Right renal cortex interstitium (tissue), 3 donors: ENCODE measurements at places on chromosomes 16 and 17. TPM values are rescaled to one million over a fixed set of nuclear protein-coding genes. Genes with fewer than 3 reads are reported as not detected.

DNA sequence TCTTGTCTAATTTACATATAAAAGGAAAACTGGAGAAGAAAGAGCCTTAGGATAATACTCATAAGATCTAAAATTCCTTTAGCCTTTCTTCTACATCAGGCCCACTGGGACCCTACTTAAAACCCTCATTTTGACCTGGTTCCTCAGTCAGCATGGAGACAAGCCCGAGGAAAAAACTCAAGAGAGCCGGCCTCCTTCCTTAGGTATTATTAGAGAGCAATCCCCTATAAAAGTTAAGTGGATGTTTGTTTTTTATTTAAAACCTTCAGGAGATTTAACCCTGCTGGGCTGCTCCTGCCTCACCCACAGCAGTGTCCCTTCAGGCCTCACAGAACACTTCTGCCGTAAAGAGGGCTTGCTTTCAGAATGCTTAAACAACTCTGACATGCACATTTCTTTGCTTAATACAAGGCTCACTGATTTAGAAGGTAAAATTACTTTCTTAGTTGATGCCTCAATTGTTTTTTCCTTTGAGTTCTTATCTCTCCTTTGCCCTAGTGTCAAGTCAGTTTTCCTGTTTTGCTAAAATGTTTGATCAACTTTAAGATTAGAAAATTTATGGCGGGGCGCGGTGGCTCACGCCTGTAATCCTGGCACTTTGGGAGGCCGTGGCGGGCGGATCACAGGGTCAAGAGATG, 145.6 kb upstream of the TBX2 start:
- DNase-seq = no peak

GRCh38 chr17:77375917-77376651, 235.3 kb downstream of the SEC14L1 start:
- no peak for DNase-seq

- no peak for DNase-seq
These were observed 317.0 kb downstream of the MAF start for GRCh38 chr16:79283578-79283977.

DNA sequence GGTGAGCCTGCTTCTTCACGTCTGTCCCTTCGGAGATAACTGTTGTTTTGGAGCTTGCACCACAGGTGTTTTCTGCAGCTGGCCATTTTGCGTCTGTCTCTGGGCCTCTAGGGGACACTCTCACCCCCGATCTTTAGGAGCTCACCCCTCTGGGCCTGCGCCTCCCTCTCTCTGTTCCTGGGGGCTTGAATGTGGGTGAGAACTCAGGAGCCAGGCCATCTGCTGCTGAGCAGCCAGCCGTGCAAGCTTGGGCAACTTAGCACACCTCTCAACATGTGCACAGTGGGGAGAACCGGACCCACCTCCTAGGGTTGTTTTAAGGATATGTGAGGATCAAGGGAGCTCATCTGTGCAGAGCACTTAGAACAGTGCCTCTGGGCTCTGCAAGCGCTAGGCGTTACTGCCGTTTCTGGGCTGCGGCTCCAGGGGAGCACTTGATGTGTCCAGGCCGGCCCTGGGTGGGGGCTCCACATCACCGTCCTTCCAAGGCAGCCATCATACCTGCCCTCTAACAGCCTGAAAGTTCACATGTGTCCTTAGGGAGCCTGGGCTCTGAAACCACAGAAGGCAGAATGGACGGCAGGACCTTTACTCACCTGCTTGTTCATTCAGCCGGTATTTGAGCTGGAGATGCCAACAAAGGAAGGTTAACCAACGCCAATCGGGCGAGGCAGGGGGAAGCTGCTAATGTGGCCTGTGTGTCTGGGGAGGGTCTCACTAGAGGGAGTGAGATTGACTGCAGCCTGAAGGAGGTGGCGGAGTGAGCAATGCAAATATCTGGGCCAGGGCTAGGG, 66.3 kb downstream of the MRC2 start:
- no peak for DNase-seq

GRCh38 chr17:53628011-53628410, 194.7 kb upstream of the KIF2B start:
- no peak for DNase-seq

- DNase-seq = no peak
These were observed 1.7 kb downstream of the STUB1 start for GRCh38 chr16:681746-682427.

DNA sequence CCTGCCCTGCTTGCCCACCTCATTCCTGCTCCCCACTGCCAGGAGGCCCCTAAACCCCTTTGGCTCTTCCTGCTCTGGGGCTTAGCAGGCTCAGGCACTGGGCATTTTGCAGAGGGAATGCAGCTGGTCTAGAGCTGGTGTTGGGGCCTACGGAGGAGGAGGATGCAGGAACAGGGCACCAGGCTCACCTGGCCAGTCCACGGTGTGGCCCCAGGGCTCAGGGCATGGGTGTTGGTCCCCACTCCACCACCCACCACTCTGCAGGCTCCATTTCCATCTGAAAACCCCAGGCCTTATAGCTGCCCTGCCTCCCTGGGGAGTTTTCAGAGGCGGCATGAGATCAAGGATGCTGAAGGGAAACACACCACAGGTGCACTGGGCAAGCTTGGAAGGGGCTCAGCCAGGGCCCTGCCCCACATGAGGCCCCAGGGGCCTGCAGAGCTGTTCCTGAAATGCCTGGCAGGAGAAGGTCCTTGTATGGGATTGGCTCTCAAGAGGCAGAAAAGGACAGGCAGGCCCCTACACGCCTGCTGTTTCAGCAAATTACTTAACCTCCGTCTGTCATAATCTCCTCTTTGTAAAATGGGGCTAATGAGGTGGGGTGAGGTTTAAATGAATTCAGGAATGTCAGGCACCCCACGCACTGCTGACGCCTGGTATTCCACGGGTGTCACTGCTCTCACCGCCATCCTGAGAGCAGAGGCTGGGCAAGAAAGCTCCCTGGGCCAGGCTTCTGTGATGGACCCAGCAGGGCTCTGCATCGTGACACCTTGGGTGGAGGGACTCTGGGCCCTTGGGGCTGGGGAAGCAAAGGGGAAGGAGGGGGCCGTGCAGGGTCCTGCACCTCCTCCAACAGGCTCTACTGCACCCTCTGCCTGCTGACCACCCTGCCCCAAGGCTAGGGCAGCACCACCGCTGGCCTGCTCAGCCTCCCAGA, 9.3 kb downstream of the SLC47A2 start:
- DNase-seq = no peak

GRCh38 chr16:56518425-56518824, 1.4 kb downstream of the BBS2 start:
- no peak for DNase-seq

- no peak for DNase-seq
These were observed 562.8 kb upstream of the ZFHX3 start for GRCh38 chr16:73610605-73611156.

GRCh38 chr16:67311607-67312488, 14.7 kb downstream of the KCTD19 start:
- no peak for DNase-seq

GRCh38 chr17:11610999-11611566, 12.8 kb downstream of the DNAH9 start:
- DNase-seq = no peak

DNA sequence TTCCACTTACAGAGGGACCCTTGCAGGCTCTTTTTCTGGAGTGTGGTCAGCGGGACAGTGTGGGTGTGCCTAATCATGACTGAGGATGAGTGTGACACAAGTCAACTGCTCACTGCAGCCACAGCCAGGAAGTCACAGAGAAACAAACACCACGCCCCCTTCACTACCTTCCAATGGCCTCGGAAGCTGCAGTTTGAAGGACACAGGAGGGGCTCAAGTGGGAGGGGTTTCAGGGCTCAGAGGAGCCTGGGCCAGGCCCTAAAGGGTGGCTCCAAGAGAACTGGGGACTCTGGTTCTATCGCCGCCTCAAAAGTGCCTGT, 116.2 kb upstream of the SDK2 start:
- no peak for DNase-seq

DNA sequence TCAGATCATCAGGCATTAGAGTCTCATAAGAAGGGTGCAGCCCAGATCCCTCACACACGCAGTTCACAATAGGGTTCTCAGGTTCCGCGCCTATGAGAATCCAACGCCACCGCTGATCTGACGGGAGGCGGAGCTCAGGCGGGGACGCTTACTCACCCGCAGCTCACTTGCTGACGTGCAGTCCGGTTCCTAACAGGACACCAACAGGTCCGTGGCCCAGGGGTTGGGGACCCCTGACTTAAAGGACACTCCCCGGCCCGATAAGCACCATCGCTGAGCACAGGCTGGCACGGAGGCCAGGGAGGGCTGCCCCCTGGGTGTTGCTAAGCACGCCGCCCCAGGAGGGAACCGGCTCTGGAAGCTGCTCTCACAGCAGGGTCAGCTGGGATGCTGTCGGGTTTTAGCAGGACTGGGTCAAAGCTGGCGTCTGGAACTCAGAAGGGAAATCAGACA, 30.1 kb upstream of the BAHCC1 start:
- DNase-seq = no peak

DNA sequence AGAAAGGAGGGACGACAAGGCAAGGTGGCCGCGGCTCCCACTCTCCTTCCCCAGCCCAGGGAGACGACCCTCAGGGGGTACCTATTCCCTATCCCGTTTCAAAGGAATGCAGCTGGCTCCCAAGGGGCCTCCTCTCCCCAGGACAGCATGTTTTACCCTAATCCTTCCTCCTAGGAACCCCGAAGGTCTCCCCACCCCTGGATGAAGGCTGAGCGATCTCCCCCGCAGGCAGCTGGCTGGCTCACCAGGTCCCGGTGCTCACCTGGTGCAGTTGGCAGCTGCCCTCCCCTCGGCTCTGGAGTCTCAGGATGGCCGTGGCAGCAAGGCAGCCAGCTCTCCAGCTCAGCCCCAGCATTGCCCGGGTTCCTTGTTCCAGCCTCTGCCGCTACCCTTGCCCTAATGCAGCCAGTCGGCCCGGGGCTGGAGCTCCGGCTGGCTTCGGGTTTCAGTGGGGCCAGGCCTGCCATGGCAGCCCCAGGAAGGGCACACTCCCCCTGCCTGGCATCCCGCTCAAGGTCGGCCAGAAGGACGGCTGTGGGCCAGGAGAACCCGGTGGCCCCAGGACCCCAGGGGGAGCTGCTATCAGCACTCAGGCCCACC, 4.6 kb downstream of the CLUH start:
- no peak for DNase-seq

DNA sequence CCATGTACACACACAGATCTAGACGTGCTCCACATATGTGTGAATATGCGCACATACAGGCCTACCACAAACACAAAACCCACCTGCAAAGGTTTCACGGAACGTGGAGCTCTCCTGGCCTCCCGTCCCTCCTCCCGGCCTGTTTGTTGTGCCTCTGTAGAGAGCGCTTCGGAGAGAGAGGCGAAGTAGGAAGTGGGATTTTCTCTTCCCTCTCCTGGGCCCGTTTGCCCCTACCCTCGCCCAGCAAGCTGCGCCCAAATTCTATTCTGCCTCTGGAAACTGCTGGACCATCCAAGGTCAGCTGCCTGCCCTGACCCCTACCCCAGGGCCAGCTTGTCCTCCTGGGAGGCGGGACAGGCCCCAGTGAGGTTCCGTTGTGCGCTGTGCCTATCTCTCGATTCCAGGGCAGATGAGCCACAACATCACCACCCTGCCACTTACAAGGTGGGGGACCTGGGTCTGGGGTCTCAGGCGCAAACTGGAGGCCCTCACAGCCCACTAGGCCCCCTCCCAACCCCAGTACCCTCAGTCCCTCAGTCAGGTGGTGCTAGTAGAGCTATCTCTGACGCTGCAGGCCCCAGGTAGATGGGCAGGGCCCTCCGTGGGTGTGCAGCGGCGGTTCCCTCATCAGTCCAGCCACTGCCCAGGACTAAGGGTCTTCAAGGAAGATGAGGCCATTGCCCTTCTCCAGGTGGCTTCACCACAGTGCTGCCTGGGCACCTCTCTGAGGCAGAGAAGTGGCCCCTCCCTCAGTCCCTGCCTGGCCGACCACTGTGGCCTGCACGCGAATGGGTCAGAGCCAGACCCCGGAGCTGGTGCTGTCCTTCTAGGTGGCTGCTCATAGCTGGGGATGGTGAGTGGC, 54.2 kb downstream of the BEAN1 start:
- DNase-seq = no peak

DNA sequence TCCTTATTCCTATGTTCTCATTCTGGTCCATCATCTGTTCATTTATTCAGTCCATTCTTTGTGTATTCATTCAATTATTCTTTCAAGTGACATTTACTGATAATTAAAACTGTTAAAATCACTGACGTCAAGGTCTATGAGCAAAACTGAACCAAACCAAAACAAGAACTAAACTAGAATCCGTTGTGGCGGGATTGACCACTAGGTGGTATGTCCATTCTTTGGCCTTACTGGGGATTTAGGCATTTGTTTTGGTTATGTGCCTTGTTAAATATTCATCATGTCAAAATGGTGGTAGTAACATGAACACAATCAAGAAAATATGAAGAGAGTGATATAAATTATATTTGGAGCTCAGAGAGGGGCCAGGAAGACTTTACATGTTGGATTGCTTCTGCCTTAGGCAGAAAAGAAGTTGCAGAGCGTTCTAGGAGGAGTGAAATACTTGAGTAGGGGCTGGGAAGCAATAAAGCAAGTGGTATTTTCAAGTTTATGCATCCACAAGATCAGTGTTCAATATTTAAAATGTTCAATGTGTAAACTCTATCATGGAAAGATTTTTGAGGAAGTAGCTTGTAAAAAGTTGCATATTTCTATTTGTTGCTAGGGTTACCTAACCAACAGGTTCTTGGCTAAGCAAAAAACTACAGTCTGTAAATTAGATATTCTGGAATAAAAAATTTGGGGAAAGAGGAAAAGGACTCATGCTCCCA, 129.0 kb downstream of the CDH13 start:
- no peak for DNase-seq

GRCh38 chr16:78421181-78421708, 321.8 kb downstream of the WWOX start:
- no peak for DNase-seq

DNA sequence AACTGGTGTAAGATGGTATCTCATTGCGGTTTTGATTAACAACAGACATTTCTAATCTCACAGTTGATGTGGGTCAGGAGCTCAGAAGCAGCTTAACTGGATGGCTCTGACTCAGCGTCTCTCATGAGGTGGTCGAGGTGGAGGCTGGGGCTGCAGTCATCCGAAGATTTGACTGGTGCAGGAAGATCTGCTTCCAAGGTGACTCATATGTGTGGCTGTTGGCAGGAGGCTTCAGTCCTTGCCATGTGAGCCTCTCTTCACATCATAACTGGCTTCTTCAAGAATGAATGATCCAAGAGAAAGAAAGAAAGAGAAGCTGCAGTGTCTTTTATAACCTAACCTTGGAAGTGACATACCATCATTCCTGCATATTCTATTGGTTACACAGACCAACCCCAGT, 376.1 kb downstream of the SEC14L1 start:
- no peak for DNase-seq

Gene NACA2
- polyA plus RNA-seq = 3.4 TPM

Gene SLFN13
- 23.8 TPM for polyA plus RNA-seq

Gene CTRB1
- polyA plus RNA-seq = not detected

Gene TM4SF5
- 1.4 TPM for polyA plus RNA-seq

Gene GH1
- not detected for polyA plus RNA-seq

Gene TOM1L1
- 105 TPM for polyA plus RNA-seq

Gene SLC46A1
- 14.5 TPM for polyA plus RNA-seq

Gene LAT
- 4.8 TPM for polyA plus RNA-seq

Gene VTN
- 11.7 TPM for polyA plus RNA-seq

Gene ABCA9
- 1.9 TPM for polyA plus RNA-seq

Gene NME1
- polyA plus RNA-seq = 81.6 TPM

Gene LASP1
- polyA plus RNA-seq = 140 TPM

Gene C16orf96
- 0.08 TPM for polyA plus RNA-seq
